Stimulated activated CD4-positive, alpha-beta T cell treated with anti-CD3 and anti-CD28 coated beads, Interleukin-1b, Interleukin-23, amount 100 ng/mL, for 24 hours (primary cell): ENCODE measurements at places on chromosomes 4 and X.

DNA sequence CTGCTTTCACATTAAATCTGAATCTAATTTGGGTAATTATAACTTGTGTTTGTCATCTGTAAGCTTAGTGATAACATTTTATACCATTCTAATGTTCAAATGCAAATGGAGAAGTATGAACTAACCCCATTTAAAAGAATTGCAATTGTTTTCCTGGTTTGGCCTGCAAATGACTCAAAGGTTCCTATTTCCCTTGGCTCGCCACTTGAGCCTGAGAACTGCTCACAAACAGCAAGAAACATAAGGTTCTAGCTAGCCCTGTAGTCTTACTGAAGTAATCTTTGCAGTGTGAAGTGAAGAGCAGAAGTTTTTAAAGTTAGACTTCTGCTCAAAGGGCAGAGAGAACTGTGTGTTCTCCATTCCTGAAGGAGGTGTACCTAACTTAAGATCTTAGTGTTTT lies 27.2 kb downstream of the UPRT start:
- no peak for DNase-seq

DNA sequence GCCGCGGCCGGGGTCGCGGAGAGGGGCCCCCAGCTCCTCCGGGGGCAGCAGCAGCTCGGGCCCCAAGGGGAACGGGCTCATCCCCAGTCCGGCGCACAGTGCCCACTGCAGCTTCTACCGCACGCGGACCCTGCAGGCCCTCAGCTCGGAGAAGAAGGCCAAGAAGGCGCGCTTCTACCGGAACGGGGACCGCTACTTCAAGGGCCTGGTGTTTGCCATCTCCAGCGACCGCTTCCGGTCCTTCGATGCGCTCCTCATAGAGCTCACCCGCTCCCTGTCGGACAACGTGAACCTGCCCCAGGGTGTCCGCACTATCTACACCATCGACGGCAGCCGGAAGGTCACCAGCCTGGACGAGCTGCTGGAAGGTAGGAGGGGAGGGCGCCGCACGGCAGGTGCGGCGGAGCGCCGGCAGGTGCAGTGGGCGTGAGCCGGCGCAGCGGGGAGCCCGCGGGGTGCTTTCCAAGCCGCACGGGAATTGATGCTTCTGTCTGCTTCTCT lies 886 bp downstream of the DCLK2 start:
- no peak for DNase-seq

DNA sequence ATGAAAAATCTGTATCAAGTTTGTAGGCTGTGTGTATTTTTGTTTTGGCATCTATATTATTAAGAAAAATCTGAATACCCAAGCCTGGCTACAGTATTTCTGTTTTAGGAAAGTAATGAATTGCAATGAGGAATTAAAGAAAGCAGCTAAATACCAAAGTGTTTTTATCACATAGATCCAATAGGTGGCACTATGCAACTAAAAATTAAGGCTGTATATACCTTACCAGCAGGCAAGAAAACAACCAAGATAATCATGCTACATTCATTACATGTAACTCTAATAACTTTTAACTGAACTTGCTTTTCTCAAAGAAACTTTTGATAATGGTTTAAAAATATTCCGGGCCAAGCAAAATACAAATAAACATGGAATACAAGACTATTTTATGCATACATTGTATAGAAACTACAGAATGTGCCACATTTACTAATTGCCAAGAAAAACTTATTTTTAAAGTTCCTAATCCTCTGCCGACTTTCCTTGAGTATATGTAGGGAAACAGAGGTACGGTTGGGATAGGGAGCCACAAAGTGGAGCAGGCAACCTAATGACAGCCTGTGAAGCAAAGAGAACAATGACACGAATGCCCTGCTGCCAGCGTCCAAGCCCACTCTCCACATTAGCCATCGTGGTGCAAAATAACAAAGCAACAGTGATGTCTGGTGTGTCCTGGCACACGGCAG lies 63.7 kb downstream of the SEC24D start:
- no peak for DNase-seq

DNA sequence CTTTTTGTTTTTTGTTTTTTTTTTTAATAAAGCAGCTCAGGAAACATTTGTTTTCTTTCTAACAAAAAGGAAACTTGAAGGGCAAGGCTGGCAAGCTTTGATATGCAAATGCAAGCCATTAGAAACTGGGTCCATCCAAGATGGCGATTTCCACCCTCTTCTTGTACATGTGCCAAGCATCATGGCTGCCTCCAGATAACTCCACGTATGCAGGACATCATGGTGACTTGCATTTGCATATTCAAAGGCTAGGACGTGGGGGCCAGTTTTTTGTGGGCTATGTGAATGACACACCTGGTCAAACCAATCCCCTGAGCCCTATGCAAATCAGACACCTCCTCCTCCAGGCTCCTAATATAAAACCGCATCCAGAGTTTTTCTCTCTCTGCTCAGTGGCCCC lies 692.6 kb downstream of the FAM133A start:
- no peak for DNase-seq

- DNase-seq: no peak
Measured at GRCh38 chr4:159983082-159983481, 880.2 kb downstream of the RAPGEF2 start.

GRCh38 chrX:74579597-74580198 lies 34.7 kb downstream of the RLIM start:
- no peak for DNase-seq

DNA sequence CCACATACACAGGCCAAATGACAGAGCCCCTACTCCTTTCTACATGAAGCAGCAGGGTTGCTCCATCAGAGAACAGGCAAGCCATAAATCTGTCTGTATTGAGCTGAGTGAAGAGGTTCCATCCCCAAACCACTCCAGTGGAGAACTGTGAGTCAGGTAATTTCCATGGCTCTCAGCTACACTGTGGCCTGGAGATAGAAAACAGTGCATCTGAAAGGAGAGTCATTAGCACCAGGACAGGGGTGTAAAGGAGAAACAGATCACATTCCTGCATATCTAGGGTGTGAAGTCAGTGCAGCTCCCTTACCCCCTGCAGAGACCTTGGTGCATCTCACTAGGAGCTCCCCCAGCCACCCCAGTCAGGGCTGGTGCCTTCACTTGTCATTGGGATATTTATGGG lies 314.7 kb downstream of the CHIC1 start:
- no peak for DNase-seq

- DNase-seq: no peak
Measured at GRCh38 chrX:1393871-1394615, 2.1 kb upstream of the SLC25A6 start.

GRCh38 chr4:5845035-5845905 lies 47.6 kb downstream of the CRMP1 start:
- DNase-seq: no peak

DNA sequence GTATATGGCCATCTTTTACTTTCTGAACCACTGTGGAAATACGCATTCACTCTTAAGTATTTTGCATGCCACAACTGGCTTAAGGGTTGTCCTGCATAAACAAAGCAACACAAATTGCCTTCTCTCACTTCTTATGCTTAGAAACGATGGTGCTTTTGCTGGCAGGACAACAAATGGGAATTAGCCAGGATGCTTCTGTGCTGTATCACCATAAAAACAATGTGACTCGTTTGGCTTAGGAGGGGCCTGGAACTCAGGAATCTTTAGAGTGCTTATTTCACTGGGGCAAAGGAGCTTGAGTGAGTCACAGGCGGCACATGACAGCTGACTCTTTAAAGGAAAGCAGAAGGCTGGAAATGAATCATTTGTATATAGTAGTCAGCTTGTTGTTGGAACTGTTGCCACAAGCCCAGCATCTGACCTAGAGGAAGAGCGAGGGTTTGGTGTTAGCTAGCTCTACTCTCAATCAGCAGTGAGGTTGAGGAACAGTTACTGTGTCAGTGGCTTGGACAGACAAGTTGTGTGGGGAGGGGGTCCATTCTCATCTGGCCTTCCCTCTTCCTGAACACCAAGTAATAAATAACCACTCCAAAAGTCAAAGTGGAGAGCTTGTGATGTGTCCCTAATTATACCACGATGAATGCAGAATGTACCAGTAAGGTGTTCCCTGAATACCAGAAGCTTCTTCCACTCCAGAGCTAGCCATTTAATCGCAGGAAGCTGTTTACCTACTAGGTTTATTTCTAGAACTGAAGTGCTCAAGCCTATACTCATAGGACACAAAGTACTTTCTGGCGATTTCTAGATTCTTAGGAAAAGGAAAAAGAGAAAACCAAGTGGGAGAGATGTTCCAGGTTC lies 293.1 kb downstream of the CAMK2D start:
- no peak for DNase-seq

GRCh38 chr4:3464911-3465697 lies 2.0 kb downstream of the DOK7 start:
- DNase-seq: no peak

DNA sequence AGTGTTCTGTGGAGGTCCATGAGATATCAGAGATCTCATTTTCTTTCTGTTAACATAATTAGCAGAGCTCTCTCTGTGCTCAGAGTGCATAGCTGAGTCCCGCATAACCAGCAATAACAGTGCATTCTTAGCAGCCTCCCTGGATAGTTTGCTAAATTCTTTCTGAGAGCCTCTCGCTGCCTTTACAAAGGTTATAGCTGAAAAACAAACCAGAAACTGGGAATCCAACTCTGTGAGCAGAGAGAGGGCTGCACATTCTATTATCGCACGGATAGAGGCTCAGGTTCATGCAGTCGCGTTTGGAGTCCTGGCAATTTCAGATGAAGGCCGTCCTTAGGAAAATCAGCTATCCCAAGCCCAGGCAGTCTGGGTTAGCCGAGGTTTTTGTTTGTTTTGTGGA lies 1.2 kb downstream of the ENPP6 start:
- DNase-seq: no peak

DNA sequence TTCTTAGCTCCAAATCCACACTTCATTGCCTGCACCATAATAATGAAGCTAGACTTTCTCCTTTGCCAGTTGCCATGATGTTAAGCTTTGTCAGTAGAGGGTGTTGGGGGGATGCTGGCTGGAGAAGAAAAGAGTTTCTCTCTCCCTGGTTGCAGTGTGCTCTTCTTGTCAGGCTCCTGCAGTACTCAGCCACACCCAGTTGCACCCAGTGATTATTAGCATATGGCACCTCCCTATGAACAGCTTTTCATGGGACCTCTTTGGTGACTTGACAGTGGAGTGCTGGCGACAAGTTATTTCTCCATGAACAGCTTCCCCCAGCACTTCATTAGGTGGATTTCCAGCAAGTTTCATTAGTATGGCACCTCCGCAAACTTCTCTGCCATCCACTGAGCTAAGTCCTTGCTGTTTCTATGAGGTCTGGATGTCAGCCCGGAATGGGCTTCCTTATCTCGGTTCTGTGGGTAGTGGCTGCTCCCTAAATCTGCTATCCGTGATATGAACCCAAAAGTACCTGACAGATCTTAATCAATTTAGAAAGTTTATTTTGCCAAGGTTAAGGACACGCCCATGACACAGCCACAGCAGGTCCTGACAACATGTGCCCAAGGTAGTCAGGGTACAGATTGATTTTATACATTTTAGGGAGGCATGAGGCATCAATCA lies 18.8 kb upstream of the OTUD4 start:
- DNase-seq: no peak

DNA sequence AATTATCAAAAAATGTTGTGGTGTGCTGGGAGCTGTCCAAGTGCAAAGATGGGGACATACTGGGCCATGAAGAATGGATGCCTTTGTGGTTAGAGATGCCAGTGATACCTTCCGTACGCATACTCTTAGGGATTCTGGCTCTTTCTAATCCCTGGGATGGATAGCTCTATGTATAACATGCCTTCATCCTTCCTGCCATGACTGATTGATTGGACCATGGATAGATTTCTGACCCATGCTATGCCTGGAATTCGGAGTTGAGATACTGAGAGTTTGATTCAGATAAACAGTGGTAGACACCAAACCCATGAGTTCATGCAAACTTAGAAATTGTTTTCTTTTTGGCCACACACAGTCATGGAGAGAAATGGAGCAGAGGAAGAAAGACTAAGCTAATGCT lies 147.2 kb upstream of the WDFY3 start:
- no peak for DNase-seq

DNA sequence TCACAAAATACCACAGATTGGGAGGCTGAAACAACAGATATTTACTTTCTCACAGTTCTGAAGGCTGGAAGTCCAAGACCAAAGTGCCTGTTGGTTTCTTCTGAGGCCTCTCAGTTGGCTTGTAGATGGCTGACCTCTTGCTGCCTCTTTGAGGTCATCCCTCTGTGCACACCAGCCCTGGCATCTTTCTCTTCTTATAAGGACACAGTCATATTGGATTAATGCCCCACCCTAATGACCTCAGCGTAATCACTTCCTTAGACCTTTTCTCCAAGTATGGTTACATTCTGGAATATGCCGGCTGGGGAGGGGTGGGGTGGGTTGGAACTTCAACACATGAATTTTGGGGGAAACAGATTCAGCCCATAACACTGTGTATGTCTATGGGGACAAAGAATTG lies 116.2 kb upstream of the LNX1 start:
- no peak for DNase-seq

- no peak for DNase-seq
Measured at GRCh38 chr4:182245541-182246215, 2.5 kb downstream of the TENM3 start.

- no peak for DNase-seq
Measured at GRCh38 chrX:37424000-37424429, 74.9 kb downstream of the PRRG1 start.

DNA sequence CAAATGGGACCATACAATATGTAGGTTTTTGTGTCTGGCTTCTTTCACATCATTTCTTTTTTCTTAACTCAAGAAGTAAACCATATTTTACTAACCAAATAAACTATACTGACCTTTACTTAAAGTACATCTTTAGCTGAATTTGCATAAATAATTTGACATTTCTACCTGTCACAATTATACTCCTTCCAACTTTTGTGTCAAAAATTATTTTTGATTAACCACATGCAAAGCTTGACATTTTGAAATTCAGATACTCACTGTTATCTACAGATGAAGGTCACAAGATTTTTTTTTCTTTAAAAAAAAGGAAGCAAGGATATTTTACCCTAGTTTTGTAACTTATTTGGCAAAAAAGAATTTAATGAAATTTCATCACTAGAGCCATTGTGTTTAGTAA lies 12.0 kb upstream of the RAB9A start:
- no peak for DNase-seq

DNA sequence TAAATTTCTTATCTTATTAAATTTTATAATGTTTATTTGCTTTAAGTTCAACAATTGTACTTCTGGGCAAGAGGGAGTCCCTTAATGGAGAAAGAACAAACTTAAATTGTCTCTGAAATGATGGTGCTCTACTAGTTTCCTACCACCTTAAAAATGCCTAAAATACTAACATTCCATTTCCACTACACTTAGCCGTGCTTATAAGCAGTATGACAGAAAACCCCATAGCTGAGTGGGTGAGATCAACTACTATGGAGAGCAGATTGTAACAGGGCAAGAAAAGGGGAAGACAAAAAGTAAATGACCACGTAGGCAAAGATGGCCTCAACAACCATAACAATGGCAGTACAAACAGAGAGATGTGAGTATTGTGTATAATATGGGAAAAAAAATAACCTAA lies 35.0 kb downstream of the RFC1 start:
- DNase-seq: no peak

- no peak for DNase-seq
Measured at GRCh38 chrX:16654093-16654492, 4.1 kb downstream of the S100G start.
